NCI-H226 (cell line): ENCODE measurements at places on chromosomes 12 and 14.

- DNase-seq = no peak
These were observed 62.2 kb downstream of the TSPAN11 start for GRCh38 chr12:30988646-30989286.

- peak; percentile 56 for DNase-seq
These were observed 298.6 kb upstream of the NOVA1 start for GRCh38 chr14:26896447-26896846.

DNA sequence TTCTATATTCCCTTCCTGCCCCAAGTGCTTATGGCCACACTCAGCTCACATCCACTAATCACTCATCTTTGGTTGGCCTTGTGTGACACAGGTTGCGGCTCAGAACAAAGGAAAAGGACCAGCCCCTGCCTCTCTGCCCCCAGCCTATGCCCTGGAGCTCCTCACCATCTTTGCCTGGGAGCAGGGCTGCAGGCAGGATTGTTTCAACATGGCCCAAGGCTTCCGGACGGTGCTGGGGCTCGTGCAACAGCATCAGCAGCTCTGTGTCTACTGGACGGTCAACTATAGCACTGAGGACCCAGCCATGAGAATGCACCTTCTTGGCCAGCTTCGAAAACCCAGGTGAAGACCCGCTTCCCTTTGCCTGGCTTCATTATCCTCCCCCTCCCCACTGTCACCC, 15.8 kb upstream of the OAS2 start:
- no peak for DNase-seq

DNA sequence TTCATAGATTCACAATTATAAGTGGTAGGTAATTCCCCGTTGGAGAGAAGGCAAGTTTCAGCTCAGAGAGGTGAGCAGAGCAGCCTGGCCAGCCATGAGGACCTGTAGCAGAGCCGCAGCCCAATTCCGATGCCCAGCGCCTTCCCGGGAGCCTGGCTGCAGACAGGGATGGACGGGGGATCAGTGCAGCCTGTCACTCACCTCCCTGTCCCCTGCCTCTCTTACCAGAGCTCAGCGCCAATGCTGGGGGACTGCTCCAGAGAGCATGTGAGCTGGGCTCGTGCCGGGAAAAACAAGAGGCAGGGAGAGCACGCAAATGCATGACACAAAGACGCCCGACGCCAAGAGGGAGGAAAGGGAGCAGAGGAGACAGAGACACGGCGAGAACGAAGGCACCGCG, 231.9 kb downstream of the BCL11B start:
- no peak for DNase-seq

DNA sequence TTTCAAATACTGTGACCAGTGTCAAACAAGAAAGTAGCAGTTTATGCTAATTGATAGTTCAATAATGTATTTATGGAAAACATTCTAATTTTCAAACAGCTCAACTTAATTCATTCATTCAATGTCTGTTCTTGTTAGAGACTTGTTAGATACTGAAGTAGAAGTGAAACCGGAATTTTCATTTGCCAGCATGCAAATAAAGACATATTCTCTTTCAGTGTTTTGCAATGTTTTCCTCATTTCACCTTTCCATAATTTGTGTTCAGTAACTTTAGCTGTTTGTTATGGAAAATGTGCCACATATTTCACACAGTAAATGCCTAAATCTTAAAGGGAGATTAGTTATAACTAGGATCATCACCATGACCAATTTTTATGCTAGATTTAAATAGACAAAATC, 21.2 kb downstream of the TAS2R50 start:
- DNase-seq = no peak

DNA sequence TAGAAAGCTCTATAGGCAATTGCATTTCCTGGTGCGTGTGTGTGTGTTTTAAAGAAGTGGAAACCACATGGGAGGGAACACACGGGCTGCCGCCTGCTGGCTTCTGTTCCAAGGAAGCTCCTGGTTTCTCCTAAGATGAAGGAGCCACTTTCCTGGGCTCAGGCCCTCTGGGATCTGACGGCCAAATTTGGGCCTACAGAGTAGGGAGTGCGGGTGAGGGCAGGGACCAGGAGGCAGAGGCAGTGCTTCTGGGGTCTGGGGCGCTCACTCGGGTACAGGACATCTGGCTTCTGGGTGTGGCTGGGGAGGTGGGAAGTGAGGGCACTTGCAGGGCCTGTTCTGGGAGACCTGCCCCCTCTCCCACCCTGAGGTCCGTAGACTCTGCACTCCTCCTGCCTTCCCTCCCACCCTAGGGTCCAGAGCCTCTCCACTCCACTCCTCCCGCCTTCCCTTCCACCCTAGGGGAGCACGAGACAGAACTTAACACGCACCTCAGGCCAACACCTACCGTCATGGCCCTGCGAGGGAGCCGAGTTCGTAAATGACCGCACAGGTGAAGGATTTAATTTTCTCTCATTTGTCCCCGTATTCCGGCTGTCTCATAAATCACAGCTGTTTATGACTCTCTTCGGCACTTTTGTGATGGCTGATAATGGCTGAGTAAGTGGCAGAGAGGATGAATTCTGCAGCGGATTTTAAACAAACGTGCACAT, 127.7 kb downstream of the KIF26A start:
- DNase-seq = no peak

- DNase-seq = no peak
These were observed 42.0 kb upstream of the TBC1D15 start for GRCh38 chr12:71797531-71797930.

- peak; percentile 65 for DNase-seq
These were observed 2.5 kb downstream of the NUAK1 start for GRCh38 chr12:106136263-106136662.

DNA sequence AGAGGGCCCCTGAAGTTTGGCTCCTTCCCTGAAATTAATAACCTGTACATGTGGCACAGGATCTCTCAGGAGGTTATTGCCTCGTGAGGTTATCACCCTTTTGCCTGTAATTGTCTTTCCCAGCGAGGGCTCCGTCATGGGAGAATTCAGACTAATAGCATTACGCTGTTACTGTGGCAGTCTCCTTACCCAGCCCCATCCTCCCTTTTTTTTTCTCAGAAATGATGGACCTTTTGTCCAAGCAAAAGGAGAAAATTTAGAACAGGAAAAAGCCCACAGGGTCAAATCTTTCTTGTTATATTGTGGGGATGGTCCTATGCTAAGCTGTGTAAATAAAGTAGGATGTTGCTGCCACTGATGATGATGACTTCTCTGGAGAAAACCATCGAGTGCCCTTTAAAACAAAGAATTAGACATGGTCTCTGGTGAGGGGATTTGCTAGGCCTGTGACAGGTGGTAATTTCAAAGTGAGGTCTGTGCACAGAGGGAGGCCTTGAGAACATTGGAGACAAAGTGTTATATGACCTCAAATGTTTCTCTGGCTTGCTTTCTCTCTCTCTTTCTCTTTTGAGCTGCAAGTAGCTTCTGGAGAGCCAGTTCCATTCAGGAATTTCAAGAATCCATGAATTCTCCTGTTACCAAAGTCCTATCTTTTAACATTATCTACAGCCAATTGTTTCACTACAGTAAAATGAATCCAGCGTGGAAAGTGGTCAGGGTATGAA, 357.2 kb downstream of the BMP4 start:
- no peak for DNase-seq
